Anterior cingulate cortex (tissue), 58 donors: ENCODE measurements at places on chromosomes 16 and 17.

- DNase-seq: no peak
Measured at GRCh38 chr17:35084987-35085386, 21.5 kb upstream of the RFFL start.

- no peak for DNase-seq
Measured at GRCh38 chr17:38867179-38867967, 2.5 kb upstream of the LASP1 start.

- no peak for DNase-seq
Measured at GRCh38 chr17:74061758-74062157, 141.7 kb upstream of the RPL38 start.

DNA sequence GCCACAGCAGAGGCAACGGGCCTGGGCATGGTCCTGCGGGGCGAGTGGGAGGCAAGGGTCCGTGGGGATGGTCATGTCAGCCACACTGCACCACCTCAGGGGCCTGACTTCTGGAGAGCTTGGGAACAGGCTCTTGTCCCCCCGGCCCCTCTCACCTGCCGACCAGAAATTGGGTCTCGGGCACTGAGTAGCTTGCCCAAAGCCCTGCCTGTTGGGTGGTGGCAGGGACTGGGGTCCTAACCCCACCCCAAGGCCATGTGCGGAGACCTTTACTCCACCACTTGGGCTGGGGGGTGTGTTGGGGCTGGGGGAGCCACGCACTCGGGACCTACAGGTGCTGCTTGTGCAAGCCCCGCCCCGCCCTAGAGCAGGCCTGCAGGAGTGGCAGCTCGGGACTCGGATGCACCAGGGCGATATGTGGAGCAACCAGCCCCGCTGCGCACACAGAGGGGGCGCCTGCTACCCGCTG is 24.2 kb upstream of the CHMP6 start:
- no peak for DNase-seq

DNA sequence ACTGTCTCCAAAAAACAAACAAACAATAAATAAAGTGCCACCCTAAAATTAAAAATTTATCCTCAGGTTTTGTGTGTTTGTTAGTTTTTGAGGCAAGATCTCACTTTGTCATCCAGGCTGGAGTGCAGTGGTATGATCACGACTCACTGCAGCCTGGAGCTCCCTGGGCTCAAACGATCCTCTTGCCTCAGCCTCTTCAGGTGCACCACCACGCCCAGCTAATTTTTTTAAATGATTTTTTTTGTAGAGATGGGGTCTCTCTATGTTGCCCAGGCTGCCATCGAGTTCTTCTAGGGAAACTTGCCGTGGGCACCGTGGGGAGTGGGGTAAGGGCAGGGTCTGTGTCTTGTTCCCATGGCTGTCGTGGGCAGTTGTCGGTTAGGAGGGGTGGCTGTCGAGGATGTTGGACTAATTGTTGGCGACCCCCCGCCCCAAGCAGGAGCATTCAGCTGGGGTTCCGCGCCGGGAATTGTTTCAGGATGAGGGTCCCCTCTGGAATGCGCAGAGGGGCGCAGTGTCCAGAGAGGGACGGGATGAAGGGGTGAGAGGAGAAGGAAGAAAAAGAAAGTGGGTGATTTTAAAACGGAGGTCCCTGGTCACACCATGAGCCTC is 1.1 kb upstream of the RNF213 start:
- DNase-seq: no peak

DNA sequence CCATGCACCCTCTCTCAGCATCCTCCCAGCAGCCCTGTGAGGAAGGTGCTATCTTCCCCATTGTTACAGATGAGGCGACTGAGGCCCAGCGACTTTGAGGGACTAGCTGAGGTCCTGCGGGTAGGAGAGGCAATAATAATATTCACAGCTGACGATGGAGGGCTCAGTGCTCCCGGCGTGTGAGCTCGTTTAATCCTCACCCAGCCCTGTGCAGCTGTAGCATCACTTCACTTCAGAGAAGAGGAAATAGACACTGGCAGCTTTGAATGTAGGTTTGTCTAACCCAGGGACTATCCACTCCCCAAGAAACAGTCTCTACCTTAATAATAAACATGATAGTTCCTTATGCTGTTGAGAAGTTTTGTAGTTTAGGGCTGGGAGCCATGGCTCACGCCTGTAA is 21.6 kb downstream of the LASP1 start:
- no peak for DNase-seq

GRCh38 chr17:56130026-56130425 is 23.2 kb upstream of the ANKFN1 start:
- DNase-seq: no peak

DNA sequence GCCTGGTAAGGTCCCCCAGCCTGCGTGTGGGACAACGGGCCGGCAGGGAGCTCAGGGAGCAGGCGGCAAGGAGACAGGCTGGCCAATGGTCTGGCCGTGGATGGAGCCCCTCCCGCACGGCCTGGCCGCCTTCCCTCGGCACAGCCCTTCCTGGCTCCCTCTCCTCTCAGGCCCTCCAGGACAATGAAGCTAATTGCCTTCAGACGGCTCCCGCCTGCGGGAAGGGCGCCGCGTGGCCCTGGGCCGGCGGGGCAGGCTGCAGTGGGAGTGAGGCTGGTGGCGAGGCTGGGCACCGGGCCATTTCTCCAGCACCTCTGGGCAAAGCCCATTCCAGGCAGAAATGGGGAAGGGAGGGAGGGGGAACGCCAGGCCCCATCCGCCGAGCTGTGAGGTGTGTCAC is 50.9 kb downstream of the ENGASE start:
- DNase-seq: peak; percentile 66

DNA sequence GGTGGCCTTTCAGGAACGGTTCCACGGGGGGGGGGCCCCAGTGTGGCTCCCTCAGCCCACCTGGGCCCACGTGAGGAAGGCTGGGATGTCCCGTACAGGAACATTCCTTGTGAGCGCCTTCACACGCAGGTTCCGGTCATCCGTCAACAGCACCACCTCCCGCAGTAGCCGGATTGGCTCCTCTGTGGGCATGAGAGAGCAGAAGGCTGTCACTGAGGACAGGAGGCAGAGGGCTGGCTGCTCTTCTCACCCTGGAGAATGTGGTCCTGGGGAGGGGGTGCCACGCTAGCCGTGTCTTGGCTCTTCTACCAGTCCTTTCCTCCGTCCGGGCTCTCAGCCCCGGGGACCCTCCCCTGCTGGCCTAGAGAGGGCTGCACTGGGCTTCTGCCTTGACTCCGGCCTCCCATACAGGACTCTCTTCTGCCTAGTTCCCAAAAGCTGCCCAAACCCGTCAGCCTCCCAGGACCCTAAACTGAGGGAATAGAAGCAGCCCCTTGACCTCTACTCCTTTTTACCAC is 6.6 kb downstream of the HIC1 start:
- DNase-seq: no peak

DNA sequence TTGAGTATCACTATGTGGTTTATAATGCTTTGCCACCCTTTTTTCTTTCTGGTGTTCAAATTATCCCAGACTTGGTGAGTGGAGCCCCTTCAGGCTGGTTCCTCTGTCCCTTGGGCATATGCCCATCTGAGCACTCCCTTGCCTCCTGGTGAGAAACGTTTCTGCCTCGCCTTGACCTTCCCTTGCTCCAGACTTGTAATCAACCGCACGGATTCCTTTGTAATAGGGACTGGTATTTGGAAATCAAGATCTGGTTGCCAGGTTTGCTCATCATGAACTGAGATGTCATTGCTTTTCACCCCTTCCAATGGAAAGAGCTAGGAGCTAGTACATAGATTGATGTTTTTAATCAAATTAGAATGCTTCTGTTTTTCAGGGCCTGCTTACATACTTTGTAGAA is 43.7 kb downstream of the SEC14L1 start:
- DNase-seq: no peak

DNA sequence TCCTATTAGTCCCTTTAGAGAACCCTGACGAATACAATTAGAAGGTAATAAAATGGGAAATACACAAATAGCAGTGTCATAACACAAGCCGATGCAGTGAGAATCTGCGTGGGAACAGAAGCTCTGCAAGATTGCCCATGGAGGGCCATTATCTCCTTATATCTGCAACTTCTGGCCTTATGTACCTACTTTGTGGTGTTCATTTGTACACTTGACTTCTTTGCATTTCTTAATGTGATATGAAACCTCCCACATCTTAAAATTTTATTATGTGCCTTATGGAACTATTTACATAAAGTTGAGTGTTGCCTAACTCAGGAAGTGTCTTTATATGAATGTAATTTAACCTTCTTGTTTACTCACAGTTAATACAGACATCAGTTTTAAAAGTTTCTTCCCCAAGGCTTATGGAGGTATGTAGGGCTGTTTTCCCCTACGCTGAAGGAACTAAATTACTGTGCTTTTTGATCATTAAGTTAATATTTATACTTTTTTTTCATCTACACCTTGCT is 10.1 kb upstream of the TANC2 start:
- DNase-seq: no peak

GRCh38 chr17:56947741-56948140 is 13.1 kb downstream of the COIL start:
- DNase-seq: no peak

GRCh38 chr17:17146786-17147406 is 59.2 kb downstream of the PLD6 start:
- no peak for DNase-seq

DNA sequence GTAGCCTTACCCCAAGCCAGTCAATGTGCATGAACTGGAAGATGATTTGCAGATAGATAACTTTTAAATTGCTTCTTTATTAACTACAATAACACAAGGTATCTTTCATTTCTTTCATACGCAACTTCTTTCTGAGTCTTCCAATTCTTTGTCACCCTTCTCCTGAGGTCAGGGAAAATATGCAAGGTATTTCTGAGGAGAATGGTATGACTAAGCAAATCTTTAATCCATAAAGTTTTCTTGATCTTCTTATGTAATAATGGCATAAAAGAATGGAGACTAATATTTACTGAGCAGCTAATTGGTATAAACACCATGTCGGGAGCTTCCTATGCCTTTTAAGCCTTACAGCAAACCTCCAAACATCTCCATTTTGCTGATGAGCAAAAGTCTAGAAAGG is 438.9 kb downstream of the KCNJ2 start:
- no peak for DNase-seq

DNA sequence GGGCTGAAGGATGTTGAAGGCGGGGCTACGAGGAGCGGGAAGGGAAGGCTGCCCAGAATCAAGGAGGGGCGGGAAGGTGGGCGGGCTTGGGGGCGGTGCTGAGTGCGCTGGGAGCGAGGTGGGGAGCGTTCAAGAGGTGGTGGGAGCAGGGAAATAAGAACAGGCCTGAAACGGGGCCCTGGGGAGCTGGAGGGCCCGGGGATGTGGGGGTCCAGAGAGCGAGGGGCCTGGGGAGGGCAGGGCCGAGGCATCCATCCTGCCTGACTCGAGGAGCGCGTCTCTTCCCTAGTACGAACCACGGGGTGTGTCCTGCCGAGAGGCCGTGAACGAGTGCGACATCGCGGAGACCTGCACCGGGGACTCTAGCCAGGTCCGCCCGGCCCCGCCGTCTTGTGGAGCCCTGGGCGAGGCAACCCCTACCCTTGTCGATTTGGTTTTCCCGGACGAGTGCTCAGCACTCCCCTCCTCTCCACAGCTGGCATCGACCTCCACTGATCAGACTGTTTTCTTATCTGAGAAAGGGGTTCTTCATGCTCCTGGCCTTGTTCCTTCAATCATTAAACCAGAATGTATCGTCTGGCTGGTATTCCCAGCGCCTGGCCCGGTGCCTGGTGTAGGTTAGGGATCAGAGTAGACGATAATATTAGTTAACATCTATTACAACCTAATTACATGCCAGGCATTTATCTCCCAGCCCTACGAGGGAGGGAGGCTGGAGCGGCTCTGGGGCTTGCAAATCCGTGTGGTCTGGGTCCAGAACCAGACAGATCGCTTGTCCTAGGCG is 17.2 kb downstream of the ADAM11 start:
- DNase-seq: no peak

DNA sequence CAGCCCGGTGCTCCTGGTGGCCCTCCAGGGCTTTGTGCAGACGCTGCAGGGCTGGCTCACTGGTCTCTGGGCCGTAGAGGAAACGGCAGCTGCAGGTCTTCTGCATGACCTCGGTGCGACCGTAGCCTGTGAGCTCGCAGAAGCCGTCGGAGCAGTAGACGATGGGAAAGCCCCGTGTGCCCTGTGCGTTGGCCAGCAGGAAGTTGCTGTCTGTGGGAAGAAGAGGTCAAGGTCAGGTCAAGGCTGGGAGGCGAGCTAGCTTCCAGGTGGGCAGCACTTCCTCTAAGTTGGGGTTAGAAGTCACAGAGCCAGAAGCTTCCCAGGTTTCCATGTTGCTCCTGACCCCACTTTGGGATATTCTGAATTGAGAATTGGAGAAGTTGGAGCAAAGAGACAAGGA is 2.1 kb downstream of the KCNH4 start:
- no peak for DNase-seq

- DNase-seq: no peak
Measured at GRCh38 chr17:38705803-38706504, 881 bp downstream of the MLLT6 start.

DNA sequence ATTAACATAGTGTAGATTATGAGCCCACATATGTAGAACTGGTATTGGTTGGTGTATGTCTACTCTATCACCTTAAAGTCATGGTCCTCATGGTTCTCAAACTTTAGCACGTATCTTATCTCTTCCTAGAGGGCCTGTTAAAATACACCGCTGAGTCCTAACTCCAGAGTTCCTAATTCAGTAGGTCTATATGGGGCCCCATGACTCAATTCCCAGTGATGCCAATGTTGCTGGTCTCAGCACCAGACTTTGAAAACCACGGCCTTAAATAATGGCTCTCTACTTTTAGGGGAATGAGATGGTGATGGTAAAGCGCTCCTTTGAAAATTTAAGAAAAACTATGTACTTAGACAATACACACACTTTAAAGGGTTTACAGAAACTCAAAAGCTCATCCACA is 36.6 kb downstream of the SMURF2 start:
- no peak for DNase-seq

DNA sequence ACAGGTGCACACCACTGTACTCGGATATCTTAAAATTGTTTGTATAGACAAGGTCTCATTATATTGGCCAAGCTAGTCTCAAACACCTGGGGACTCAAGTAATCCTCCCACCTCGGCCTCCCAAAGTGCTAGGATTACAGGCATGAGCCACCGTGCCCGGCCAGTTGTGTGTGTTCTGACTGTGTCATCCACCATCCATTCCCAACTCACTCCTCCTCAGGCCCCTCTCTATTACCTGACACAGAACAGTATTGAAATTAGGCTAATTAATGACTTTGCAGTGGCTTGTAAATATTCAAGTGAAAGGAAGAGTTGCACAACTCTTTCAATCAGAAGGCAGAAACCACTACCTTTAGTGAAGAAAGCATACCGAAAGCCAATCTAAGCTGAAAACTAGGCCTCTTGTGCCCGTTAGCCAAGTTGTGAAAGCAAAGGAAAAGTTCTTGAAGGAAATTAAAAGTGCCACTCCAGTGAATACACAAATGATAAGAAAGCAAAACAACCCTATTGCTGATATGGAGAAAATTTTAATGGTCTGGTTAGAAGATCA is 28.7 kb downstream of the GOSR1 start:
- no peak for DNase-seq

- no peak for DNase-seq
Measured at GRCh38 chr17:76989519-76989918, 121.3 kb downstream of the MGAT5B start.

- DNase-seq: no peak
Measured at GRCh38 chr16:24049113-24049512, 207.0 kb upstream of the CACNG3 start.
